ENCODE measurements at places on chromosomes 16 and 17.

GRCh38 chr16:88732172-88732960 lies 26.1 kb downstream of the CTU2 start:
- H3K27me3 ChIP-seq: no peaks in the 10 kb centered on the region
- peaks cover 4% of the 10 kb centered on the region for H3K36me3 ChIP-seq
- no peak overlapping the region for H3K27ac ChIP-seq
- H3K4me1 ChIP-seq: peaks cover 1% of the 10 kb centered on the region
- DNase-seq: no peak

- H3K36me3 ChIP-seq: no peaks in the 10 kb centered on the region
- H3K27ac ChIP-seq: no peak overlapping the region
- no peak for DNase-seq
- H3K4me1 ChIP-seq: no peaks in the 10 kb centered on the region
These were observed 11.8 kb downstream of the PEMT start for GRCh38 chr17:17579691-17580090.

DNA sequence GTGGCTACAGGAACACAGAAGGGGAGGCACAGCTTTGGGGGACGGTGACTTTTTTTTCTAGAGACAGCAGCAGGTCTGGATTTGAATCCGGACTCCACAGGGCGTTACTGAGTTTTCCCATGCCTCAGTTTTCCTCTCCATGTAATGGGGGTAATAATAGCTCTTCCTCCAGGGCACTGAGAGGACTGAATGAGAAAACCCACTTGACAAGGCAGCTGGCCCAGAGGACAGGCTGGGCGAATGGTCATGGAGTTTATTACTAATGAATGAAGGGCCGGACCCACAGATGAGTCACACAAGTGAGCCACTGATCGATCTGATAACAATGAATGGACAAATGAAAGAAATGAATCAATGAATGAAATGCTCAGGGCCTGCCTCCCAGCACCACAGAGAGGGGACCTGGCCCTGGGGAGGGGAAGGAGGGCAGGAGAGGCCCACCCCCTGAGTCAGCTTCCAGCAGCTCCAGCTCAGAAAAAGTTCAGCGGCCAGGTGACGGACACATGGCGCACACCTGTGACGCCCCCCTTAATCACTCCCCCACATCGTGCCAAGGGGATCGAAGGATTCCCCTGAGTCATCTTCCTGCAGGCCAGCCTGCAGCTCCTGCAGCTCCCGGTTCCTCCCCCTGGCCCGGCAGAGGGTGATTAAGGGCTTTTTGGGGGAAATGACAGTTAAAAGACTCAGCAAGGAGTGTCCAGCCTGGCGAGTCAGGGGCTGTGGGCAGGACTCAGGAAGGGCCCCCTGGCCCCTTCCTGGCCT lies 54.3 kb downstream of the SOCS1 start:
- H3K27ac ChIP-seq: peak overlapping the region; percentile 67
- H3K4me1 ChIP-seq: peaks cover 41% of the 10 kb centered on the region
- no peaks in the 10 kb centered on the region for H3K36me3 ChIP-seq
- no peaks in the 10 kb centered on the region for H3K27me3 ChIP-seq
- H3K4me3 ChIP-seq: no peak overlapping the region

- H3K4me1 ChIP-seq: peaks cover 20% of the 10 kb centered on the region
- H3K27me3 ChIP-seq: peaks cover 23% of the 10 kb centered on the region
- H3K4me3 ChIP-seq: no peak overlapping the region
- H3K27ac ChIP-seq: no peak overlapping the region
- H3K36me3 ChIP-seq: no peaks in the 10 kb centered on the region
These were observed 3.6 kb upstream of the TUBG2 start for GRCh38 chr17:42655528-42655927.

- H3K36me3 ChIP-seq: no peaks in the 10 kb centered on the region
- no peak overlapping the region for H3K27ac ChIP-seq
- no peak for DNase-seq
- peaks cover 14% of the 10 kb centered on the region for H3K27me3 ChIP-seq
- no peak overlapping the region for H3K4me3 ChIP-seq
- no peaks in the 10 kb centered on the region for H3K4me1 ChIP-seq
These were observed 7.2 kb upstream of the CACNG4 start for GRCh38 chr17:66957343-66957742.

DNA sequence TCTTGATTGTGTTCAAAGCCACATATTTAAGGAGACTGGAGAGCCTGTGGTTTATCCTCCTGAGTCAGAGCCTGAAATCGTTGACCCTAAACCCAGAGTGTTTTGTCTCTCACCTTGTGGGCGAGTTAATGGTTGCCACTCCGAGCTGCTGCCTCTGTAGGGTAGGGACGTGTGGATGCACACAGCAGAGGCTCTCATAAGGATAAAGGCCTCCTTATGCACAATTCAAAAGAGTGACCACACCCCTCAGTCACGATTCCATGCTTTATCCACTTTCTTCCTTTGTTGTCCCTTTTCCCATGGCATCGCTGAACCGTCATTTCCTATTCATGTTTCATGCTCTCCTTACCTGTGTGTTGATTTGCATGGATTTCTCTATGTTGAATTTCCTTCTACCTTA lies 805.0 kb upstream of the RBFOX1 start:
- no peaks in the 10 kb centered on the region for H3K4me1 ChIP-seq
- no peak for DNase-seq
- no peaks in the 10 kb centered on the region for H3K27me3 ChIP-seq

- no peak for DNase-seq
- peaks cover 48% of the 10 kb centered on the region for H3K27me3 ChIP-seq
- H3K27ac ChIP-seq: no peak overlapping the region
- no peak overlapping the region for H3K4me3 ChIP-seq
These were observed 13.5 kb upstream of the LHX1 start for GRCh38 chr17:36923814-36924221.

- no peaks in the 10 kb centered on the region for H3K27me3 ChIP-seq
- no peak overlapping the region for H3K27ac ChIP-seq
- no peaks in the 10 kb centered on the region for H3K36me3 ChIP-seq
- peaks cover 16% of the 10 kb centered on the region for H3K4me1 ChIP-seq
- no peak overlapping the region for H3K4me3 ChIP-seq
- no peak for DNase-seq
These were observed 18.7 kb upstream of the MAPK3 start for GRCh38 chr16:30141750-30142149.

DNA sequence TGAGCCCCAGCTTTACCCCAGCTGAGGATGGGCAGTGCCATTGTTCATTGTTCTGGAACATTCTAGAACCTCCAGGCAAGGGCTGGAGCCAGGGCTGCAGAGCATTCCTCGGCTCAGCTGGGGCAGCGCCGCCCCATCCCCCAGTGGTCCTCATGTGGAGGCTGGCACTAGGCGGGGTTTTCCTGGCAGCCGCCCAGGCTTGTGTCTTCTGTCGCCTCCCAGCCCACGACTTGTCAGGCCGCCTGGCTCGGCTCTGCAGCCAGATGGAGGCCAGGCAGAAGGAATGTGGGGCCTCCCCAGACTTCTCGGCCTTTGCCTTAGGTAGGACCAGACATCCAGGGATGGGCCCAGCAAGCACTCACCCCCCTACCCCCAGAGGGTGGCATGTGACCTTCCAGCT lies at the start of gene TMEM95:
Gene TMEM95 (plus strand): TSS at position 104 of the 400 bp plus-strand sequence. CDS start 49 bp downstream, at position 153.
- H3K4me1 ChIP-seq: peaks cover 22% of the 10 kb centered on the region
- H3K36me3 ChIP-seq: peaks cover 10% of the 10 kb centered on the region
- H3K27ac ChIP-seq: peak within 1 kb of the TSS; percentile 74
- DNase-seq: peak; percentile 36

DNA sequence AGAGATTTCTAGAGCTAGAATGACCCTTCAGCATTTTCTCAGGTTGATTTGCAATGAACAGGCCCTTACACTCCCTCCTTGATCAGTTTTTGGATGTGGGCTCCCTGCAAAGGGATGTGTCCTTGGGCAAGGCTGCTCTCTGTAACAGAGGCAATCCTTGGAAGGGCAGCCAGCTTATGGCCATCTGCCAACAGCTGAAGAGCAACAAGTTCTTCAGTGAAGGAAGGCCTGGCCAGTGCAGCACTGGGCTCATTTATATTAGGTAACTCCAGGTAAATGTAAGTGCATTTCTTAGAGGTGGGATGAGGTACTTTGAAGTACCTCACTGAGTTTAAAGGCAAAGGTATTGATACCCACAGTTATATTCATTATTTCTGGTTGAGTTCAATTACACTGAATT lies 114.3 kb upstream of the KCNJ16 start:
- H3K4me1 ChIP-seq: no peaks in the 10 kb centered on the region
- no peak overlapping the region for H3K4me3 ChIP-seq
- no peaks in the 10 kb centered on the region for H3K36me3 ChIP-seq

DNA sequence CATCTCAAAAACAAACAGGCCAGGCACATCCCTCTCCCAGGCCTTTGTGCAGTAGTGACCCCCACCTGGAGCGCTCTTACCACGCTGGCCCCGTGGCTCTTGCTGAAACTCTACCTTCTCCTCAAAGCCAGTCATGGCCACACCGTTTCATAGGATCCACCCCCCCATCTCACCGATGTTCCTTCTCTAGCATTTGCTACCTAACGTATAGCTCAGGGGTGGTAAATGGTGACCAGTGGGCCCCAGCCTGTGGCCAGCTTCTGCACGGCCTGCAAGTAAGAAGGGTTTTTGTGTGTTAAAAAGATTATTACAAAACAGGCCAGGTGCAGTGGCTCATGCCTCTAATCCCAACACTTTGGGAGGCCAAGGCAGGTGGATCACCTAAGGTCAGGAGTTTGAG lies 43.8 kb downstream of the RMI2 start:
- peak overlapping the region; percentile 57 for H3K27ac ChIP-seq
- no peak overlapping the region for H3K4me3 ChIP-seq
- H3K27me3 ChIP-seq: no peaks in the 10 kb centered on the region
- no peak for DNase-seq

DNA sequence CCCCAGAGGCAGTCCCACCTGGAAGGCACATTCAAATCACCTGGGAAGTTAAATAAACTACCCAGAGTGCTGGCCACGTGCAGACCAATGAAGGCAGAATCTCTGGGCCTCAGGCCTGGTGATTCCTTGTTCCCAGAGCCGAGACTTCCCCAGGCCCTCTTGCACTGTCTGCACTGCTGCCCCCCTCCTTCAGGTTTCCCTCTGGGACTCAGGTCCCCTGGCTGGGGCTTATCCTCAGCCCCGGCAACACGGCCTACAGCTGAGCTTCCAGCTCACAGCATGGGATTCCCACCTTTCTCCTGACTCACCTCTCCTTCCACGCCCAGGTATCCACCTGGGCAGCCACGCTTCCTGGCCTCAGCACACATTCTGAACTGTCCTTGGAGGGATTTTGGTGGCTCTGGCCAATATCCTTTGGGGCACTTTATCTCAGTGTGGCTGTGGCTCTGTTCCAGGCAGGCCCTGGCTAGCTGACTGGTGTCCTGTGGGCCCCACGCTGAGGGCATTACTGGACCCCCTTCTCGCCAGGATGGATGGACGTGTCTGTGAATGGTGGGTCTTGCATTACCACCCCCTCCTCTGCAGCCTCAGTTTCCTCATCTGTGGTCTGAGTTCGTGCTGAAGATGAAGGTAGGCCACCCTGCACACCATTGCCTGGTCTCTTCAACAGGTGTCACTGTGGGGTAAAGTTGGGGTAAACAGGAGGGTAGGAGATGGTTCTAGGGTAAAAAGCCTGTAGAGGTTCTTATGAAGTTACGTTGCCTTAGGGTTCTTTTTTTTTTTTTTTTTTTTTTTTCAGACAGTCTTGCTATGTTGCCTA lies 165.7 kb downstream of the IRF8 start:
- H3K4me3 ChIP-seq: no peak overlapping the region
- H3K27me3 ChIP-seq: peaks cover 6% of the 10 kb centered on the region
- no peaks in the 10 kb centered on the region for H3K36me3 ChIP-seq
- H3K4me1 ChIP-seq: no peaks in the 10 kb centered on the region

Data from activated naive CD8-positive, alpha-beta T cell treated with anti-CD3 and anti-CD28 coated beads, Interleukin-2, amount 10 ng/mL, durations not matched to agents 7 days and 5 days (primary cell).